ENCODE measurements at places on chromosomes 7 and 10.

DNA sequence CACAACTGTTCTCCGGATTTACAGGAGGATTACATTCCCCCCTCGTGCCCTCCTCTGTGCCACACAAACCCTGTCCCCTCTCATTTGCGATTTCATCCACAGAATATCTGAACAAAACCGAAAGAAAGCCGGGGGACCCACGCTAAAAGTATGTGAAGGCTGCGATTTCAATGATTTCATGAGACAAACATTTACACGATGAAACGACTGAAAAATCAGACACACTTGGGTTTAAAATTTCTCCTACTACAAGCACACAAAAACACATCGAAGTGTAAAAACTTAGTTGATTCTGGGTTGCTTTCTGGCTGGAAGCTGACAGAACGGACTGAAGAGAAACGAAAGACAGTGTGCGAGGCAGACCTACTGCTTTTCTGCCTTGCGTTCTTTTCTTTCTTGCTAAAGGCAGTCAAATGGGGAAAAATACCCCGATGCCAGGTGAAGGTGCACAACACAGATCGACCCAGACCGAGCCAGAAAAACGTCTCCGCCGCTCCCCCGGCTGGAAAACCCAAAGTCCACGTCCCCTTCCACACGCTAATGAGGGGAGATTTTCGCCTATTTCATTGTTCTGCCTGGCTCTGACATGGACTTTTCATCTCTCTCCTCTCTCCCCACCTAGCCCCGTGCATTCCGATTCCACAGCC is 1.2 kb downstream of the HIPK2 start:
- DNase-seq = no peak

- no peak for DNase-seq
These were observed 872.4 kb downstream of the LRMDA start for GRCh38 chr10:76303682-76304316.

- DNase-seq = no peak
These were observed 77.9 kb upstream of the LRRN3 start for GRCh38 chr7:111012799-111013675.

DNA sequence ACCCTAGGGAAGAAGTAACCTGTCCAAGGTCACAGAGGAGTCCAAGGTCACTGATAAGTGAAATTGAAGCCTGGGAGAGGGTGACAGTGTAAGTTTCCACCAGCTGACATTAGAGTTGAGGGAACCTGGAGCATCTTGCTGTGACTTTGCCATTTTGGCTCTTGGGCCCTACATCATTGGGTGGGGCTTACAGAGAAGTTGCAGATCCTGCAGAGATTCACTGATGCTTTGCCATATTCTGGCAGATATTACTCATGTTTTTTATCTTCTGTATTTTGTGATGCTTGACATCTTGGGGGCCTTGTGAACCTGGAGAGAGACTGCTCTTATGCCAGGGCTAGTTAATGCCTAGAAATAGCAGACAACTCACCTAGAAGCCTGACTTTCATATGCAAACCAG is 36.5 kb downstream of the SMKR1 start:
- DNase-seq = no peak

DNA sequence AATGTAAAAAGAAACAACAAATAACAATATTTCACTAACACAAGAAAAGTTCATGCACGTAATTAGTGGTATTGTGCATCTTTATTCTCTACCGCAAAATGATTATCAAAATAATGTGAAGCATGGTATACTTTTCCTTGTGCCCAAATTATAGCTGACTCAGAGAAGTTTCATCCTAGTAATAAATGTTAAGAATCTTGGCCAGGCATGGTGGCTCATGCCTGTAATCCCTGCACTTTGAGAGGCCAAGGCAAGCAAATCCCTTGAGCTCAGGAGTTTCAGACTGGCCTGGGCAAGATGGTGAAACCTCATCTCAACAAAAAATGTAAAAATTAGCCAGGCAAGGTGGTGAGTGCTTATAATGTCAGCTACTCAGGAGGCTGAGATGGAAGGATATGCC is 105.0 kb downstream of the KMT2C start:
- no peak for DNase-seq

DNA sequence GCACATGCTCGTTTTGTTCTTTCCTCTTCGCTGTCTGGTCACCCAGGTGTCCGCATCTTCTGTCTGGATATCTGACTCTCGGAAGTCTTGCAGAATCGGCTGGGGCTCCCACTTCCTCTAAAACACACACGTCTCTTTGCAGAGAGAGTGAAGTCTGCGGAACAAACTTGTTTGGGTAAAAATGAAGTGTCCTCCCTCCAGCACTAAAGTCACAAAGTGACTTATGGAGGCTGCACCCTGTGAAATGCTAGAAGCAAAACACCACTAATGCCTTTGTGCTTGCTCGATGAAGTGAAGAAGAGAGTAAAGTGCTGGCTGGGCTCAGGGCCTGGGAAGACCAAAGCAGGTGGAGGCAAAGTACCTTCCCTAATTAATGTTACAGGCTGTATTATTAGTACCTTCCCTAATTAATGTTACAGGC is 71.4 kb downstream of the FGFR2 start:
- no peak for DNase-seq

DNA sequence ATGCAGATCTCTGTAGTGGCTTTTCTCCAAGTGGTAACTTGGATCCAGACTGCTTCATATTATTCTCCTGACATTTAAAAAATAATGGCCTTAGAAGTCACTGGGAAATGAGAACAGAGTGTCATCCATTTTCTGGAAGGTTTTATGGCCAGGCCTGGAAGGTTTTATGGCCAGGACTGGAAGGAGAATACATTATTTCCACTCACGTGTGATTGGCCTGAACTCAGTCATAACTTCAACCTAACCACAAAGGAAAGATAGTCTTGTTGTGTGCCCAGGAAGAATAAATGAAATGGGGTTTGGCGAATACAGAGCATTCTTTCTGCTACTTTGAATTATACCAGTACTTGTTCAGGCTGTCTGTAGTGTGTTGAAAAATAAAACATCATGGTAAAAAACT is 360.9 kb downstream of the GPAM start:
- DNase-seq = no peak
